T-helper 2 cell (primary cell): ENCODE measurements at places on chromosomes 5 and 9.

- DNase-seq: no peak
Observed at GRCh38 chr5:21164425-21164824, 1176.4 kb upstream of the CDH18 start.

- no peak for DNase-seq
Observed at GRCh38 chr5:122015471-122015870, 53.7 kb downstream of the SRFBP1 start.

DNA sequence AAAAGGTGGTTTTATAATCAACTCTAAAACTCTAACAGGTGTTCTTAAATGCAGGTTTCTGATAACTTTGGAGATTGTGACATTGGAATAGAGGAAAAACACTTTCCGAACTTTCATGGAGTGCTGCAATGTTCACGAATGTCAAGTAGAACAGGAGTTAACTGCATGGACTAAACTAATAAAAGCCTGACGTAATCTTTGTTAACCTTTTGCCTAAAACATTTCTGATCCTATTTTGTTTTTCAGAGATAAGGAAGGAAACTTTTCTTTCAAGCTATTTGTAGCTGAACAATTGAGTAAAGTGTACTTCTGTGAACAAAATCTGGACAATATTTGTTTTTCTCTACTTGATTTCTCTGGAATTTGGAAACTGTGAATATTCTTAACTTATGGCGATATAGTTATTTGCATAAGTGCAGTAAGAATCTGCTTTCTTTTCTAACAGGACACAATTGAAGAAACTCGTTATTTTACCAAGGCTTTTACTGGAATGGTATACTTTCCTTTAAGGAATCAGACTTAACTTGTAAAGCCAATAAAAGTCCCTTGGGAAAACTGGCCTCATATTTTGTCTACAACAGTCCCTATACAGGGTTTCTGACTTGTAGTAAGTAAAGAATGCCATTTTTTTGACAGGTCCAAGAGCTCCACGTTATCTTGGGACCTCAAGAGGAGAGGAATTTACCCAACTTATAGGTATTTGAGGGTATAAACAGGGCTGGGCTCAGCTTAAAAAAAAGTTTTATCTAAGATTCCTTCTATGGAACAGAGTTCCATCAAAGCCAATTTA lies 154.7 kb downstream of the NXNL2 start:
- DNase-seq: no peak

GRCh38 chr5:115686051-115686737 lies 60.4 kb upstream of the TMED7 start:
- DNase-seq: no peak

DNA sequence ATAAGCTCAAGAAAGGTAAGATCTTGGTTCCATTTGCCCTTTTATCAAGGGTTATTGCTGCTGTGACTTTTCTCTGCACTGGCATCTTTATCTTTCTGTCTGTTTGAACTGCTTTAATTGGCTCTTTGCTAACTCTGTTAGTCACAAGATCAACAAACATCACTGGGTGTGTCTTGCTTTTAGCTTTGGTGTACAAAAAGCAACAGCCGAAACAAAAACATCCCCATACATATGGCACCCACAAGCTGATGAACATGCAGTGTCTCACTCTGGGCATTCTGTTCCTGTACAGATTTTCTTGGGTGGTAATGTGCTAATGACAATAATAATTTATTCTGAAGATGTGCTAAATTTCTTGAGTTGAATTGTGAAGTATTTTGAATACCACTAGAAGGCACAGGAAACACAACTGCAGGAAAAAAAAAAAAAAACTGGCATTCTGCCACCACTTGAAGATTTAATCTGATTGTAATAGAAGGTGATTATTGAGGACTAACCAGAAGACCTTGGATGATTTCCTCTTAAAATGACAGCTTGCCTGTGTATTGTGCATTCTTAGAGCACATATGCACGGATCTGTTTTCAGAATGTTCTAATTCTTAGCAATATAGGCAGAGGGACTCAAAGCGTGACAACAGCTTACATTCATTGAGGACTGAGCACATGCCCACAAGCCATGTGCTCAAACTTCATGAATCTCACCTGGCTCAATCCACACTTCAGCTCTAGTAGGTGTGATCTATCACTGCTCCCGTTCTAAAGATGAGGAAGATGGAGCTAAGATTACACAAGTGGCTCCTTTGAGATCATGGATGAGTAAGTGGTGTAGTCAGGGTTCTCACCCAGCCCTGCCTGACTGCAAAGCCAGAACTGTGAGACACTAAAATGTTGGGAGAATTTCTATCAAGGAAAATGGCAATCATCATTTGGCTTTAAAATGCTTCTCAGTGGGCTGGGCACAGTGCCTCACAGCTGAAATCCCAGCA lies 96.4 kb downstream of the EBF1 start:
- DNase-seq: no peak

DNA sequence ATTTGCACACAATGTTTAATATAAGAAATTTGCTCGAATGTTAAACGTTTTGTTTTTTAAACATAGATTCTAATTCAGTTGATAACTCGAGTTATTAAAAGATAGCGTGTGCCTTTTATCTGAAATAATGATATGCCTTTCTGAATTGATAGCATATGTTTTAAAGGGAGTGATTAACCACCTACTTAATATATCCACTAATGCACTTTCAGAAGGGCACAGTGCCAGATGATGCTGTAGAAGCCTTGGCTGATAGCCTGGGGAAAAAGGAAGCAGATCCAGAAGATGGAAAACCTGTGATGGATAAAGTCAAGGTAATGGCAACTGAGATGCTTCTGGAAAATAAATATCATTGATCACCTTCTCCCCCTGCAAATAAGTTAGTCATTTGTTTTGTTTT lies 53.9 kb downstream of the ERAP1 start:
- no peak for DNase-seq

- DNase-seq: no peak
Observed at GRCh38 chr9:89668216-89668865, 63.5 kb downstream of the GADD45G start.

DNA sequence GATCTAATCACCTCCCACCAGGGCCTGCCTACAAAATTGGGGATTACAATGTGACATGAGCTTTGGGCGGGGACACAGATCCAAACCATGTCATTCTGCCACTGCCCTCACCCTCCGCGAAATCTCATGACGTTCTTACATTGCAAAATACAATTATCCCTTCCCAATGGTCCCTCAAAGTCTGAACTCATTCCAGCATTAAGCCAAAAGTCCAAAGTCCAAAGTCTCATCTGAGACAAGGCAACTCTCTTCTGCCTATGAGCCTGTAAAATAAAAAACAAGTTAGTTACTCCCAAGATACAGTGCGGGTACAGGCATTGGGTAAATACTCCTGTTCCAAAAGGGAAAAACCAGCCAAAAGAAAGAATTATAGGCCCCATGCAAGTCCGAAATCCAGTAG lies 14.6 kb upstream of the PCDHAC2 start:
- DNase-seq: no peak

DNA sequence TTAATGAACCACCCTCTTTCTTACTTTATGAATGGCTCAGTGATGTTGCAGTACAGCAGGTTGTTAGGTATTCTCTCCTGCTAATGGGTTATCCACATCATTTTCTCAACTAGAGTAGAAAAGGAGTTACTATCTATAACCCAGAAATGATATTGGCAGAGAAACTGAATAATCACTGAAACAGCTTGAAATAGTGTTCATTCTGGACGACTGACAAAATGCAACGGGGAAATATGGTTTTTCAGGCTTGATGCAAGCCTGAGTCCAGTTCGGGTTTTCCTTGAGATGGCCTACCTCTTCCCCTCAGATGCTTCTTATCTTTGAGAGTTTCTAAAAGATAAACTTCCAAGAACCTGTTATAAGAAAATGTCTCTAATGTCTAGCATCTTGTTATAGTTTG lies 187.3 kb downstream of the RAB3C start:
- DNase-seq: no peak

GRCh38 chr5:132268769-132269551 lies 11.5 kb downstream of the PDLIM4 start:
- no peak for DNase-seq

DNA sequence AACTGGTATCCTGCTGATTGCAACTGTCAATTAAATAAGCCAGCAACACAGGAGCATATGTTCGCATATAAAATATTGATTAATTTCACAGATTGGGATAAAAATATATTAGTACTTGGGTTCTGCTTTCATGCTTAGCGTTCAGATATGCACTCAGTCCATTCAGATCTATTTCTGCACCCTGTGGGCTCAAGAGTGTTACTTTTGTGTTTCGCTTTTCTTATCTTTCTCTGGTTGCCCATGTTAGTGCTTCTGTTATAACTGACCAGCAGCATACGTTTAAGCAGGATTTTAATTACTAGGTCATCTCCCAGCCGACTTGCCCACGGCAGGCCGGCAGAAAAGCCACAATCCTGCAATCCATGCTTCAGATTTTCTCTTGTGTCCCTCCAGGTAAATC lies 289.1 kb downstream of the EBF1 start:
- no peak for DNase-seq

GRCh38 chr5:153896117-153896516 lies 142.6 kb downstream of the FAM114A2 start:
- DNase-seq: no peak

- DNase-seq: no peak
Observed at GRCh38 chr5:132688536-132689339, 14.9 kb downstream of the IL4 start.

- DNase-seq: no peak
Observed at GRCh38 chr9:92036756-92037155, 78.5 kb downstream of the SPTLC1 start.

DNA sequence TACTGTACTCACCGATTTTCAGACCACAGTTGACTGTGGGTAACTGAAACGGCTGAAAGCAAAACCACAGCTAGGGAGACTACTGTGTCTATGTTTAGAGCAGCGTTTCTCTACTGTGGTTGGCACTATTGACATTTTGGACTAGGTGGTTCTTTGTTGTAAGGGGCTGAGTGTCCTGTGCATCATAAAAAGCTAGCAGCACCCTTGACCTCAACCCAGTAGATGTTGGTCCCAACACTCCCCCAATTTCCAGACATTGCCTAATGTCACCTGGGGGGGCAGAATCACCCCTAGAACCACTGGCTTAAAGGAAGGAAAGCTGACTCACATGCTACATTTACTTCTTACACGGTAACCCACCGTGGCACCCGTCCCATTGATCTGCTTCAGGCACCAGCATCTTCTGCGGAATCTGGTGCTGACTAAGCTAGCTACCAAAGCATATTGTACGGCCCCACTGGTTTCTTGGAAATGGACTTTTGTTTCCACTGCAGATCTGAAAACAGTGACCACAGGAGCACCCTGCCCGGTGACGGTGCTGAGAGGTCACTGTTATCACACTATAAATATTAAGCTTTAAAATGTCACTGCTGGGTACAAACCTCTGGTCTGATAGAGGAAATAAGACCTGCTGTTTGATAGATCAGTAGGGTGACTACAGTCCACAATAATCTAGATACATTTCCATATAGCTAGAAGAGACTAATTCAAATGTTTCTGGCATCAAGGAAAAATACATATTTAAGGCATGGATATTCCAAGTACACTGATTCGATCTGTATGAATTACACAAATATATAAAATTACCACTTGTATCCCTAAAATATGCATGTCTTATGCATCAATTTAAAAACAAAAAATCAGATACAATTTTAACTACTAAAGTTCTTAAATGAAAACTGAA lies 151.4 kb downstream of the HSD17B3 start:
- peak; percentile 37 for DNase-seq

DNA sequence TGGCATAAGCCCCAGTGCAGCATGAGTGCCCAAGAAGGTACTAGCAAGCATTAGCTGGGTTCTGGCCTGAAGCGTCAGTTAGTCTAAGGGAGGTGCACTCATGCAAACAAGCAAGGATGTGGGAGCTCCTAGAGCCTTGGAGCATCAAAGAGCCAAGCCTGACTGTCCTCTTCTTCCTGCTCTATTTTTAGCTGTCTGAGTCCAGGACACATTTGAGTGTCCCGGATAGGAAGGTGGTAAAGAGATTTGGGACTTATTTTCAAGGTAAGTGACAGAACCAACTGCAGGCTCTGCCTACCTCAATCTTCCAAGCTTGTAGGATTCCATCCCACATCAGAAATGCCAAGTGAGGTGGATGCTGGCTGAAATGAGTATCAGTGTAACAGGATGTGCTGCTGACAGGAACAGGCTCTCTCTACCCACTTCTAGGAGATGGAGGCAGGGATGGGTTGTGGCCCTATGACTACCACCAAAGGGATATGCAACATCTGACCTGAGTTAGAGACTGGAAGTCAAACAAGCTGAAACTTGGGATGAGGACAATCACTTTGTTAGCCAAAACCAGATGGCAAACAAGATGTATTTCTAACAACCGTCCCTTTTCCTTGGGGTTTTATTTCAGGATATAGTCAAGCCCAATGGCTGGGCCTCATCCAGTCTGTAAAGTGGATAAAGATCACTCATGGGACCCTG lies 15.1 kb downstream of the MACROH2A1 start:
- no peak for DNase-seq

GRCh38 chr9:97502984-97503861 lies 1.8 kb downstream of the TMOD1 start:
- no peak for DNase-seq

GRCh38 chr9:28915202-28915930 lies 1342.1 kb upstream of the C9orf72 start:
- DNase-seq: no peak

DNA sequence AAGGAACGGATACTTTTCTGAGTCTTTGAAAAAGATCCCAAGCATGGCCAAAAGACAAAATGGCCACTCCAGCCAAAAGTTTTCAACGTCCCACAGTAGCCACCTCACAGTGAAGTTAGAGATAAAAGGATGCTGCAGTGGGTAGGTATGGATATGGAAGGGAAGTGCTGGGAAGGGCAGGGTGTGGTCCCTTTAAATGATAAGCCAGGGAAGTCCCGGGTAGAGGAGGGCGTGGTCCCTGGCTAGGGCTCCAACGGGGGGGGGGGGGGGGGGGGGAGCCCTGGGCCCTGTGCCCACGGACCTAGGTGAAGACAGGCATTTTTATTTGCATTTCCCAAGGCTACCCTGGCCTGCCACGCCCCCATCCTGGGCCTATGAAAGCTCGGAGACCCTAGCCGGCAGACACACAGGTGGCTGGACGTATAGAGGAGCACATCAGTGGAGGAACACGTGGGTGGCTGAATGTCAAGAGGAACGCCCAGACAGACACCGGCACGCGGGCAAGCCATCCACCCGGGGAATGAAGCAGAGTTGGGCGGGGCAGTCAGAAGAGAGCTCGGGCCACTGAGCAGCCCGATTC lies 306.7 kb downstream of the NFIB start:
- DNase-seq: no peak

DNA sequence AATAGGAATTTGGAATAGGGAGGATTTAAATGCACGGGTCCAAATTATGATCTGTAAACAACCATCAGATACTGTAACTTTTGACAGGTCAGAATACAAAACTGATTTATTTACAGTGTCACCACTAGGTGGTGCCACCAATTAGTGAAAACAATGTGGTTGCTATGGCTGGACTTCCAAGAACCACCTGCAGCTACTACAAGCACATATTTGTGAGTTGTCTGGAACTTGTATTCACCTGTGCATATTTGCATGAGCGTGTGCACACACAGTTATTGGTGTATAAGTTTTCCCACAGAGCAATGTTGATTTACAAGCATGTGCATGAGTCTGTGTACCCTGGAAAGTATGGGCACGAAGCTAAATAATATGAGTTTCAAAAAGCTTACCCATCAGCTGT lies 3.0 kb upstream of the HRCT1 start:
- no peak for DNase-seq

- DNase-seq: no peak
Observed at GRCh38 chr9:14220256-14220655, 93.7 kb downstream of the NFIB start.
